ENCODE measurements at places on chromosomes 2 and 18.

DNA sequence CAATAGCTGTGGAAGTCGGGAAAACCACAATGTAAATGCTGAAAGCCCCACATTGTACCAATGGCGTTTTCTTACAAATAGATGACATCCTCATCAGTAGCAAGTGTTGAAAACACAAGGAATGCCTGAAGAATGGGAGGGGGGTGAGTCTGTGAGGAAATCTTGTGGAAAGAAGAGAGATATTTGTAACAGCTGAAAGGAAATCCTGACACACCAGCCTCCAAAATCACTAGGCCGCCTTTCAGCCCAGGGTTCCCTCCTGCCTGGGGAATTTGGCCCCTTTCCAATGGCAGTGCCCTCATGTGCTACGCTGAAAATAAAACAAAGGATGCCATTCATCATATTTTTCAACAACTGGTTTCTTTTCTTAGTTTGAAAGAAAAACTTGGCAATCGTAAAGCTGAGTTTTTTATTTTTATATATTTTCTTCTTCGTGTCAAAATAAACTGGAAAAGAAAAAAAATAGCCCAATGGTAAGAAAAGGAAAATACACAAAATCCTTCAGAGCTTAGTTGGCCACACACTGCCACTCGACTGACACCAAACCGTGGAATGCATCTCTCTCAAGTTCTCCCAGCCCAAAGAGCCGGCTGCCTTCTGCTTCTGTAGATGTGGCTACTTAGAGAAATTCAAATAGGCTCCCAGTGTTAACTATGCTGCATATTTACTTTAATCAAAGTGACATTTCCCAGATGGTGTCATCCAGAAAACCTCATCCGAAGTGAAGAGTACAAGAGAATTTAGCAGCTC lies 52.0 kb downstream of the FTCDNL1 start:
- no peak for DNase-seq

- DNase-seq = no peak
Observed at GRCh38 chr2:182426082-182426917, 536 bp downstream of the PDE1A start.

DNA sequence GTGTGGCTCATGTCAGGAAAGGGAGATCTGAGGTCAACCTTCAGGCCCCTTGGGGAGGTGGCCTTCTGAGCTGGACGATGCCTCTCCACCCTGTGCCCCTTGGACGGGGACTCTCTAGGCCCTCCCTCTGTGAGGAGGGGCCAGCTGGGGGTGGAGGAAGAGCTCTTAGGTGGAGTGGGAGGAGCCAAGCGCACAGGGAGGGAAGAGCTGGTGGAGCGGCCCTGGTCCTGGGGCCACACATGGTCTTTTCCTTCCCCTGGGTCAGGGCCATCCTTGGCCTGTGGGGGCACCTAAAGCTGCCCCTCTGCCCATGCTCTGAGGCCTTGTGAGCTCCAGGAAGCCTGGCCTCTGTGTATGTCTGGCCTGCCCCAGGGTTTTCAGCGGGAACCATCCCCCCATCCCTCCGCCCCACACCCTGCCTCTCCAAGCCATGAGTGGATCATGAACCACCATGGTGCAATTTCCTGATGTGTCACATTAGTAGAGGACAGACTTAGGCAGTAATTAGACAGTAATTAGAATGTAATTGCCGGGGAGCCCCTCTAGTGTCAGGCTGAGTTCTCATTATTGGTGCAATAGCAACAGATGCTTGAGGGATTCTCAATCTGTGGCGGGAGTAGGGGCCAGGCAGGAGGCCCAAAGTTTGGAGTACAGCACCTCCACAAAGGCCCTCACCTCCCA lies 63.0 kb downstream of the GLI2 start:
- no peak for DNase-seq

GRCh38 chr2:189933041-189933440 lies 129.5 kb downstream of the MSTN start:
- DNase-seq = no peak

DNA sequence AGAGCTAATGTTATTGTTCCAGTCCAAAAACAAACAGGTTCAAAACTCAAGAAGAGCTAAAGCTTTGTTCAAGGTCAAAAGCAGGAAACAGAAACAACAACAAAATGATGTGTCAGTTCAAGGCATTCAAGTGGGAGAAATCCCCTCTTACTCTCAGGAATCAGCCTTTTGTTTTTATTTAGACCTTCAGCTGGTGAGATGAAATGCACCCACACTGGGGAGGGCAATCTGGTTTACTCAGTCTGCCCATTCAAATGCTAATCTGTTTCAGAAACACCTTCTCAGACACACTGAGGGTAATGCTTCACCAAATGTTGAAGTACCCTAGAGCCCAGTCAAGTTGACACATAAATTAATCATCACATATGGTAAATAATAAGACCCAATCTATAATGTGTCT lies 150.6 kb downstream of the TMX3 start:
- no peak for DNase-seq

DNA sequence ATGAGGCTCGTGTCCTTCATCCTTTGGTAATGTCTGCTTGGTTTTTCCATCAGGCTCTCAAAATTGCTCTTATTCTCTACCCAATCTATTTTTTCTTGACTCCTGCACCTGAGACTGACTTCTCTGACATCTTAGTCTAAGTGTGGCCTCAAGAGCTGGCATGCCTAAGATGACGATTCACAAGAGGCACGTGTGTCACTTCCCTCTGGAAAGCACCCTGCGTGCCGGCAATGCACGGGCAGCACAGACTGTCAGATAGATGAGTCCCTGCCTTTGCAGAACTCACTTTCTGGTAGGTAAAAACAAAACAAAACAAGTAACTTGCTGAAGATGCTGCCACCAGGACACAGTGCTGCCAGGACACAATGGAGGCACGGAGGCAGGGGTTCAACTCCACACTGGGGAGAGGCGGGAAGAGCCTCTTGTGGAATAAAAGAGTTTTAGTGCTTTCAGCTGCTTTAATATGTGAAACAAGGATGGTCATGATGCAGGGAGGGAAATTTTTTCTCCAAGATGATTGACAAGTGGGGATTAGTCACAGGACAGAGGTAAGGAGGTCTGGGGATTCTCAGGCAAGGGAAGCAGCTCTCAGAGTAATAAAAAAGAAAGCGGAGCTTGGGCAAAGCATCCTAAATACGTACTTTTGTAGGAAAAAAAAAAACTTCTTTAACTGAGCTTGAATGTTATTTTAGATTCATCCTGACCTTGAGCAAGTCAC lies 27.3 kb downstream of the CYB5A start:
- DNase-seq = no peak

DNA sequence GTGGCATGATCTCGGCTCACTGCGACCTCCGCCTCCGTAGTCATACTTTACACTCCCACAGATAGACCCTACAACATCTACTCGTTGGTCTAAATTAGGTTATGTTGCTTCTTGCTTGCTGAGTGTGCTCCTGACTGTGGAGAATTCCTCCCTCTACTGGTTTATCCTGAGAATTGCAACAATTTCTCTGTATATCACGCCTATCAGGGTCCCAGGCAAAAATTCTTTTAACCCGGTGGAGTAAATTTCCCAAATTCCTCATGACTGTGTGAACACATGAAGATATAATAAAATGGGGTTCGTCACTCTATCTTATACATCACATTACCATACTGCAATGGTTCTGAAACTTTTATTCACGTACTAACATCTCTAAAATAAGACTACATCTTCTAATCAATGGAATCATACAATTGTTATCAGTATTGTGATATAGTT lies 156.7 kb downstream of the EVA1A start:
- DNase-seq = no peak

- no peak for DNase-seq
Observed at GRCh38 chr18:4060427-4061281, 394.5 kb downstream of the DLGAP1 start.

- no peak for DNase-seq
Observed at GRCh38 chr2:160459538-160460332, 33.9 kb downstream of the RBMS1 start.

- DNase-seq = no peak
Observed at GRCh38 chr2:196486146-196486545, 153.4 kb upstream of the CCDC150 start.

DNA sequence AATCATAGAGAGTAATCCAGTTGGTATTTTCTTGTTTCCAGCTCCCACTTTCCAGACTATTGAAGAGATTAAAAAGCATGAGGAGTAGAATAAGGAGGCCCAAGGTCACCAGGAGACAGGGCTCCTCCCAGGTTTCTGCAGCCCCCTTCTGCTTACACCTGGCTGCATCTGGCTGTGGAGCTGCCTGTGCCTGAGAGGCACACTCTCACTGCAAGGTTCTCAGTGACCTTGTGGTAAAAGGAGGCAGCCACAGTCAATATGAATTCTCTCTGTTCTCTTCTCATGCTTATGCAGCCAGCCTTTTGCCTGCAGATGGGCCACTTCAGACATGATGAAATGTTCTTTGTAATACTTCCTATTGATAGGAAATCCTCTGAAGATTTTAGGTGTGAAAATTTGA lies 233.7 kb downstream of the MYO3B start:
- no peak for DNase-seq

- no peak for DNase-seq
Observed at GRCh38 chr2:84717302-84717701, 163.6 kb downstream of the TRABD2A start.

DNA sequence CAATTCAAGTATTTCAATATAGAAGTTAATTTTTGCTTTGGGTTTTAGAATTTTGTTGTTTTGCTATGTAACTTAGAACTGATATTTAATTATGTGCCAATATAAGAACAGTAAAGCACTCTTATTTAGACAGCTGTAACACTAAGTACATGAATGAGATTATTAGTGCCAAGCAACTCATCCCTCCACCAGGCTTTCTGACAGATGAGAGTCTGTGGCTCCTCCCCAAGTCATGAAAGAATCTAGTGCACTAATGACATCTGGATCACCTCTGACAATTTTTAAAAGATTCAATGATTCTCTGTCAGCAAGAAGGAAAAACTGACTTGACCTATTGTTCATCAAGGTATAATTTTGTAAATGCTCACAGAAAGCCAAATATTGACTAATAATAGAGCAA lies 67.8 kb downstream of the TMEFF2 start:
- DNase-seq = no peak

- no peak for DNase-seq
Observed at GRCh38 chr2:51258301-51258700, 226.4 kb upstream of the NRXN1 start.

- DNase-seq = no peak
Observed at GRCh38 chr2:96158554-96158940, 13.3 kb upstream of the DUSP2 start.

- DNase-seq = no peak
Observed at GRCh38 chr2:39368846-39369245, 68.2 kb downstream of the MAP4K3 start.

GRCh38 chr2:5385596-5385995 lies 306.6 kb upstream of the SOX11 start:
- no peak for DNase-seq

DNA sequence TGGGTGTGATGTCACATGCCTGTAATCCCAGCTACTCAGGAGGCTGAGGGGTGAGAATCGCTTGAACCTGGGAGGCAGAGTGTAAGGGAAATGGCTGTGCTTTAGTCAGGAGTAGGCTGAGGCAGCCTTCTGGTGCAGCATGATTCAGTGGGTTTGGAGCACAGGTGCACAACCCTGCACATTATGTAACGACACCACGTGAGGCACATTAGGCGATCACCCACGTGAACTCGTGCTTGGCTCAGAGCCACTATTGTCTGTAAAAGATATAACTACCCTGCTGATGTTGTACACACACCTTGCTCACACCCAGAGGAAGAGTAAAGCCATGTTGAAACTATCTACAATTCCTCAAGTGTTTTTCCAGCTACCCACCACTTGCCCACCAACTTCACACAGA lies 54.8 kb upstream of the ZC3H15 start:
- DNase-seq = no peak

DNA sequence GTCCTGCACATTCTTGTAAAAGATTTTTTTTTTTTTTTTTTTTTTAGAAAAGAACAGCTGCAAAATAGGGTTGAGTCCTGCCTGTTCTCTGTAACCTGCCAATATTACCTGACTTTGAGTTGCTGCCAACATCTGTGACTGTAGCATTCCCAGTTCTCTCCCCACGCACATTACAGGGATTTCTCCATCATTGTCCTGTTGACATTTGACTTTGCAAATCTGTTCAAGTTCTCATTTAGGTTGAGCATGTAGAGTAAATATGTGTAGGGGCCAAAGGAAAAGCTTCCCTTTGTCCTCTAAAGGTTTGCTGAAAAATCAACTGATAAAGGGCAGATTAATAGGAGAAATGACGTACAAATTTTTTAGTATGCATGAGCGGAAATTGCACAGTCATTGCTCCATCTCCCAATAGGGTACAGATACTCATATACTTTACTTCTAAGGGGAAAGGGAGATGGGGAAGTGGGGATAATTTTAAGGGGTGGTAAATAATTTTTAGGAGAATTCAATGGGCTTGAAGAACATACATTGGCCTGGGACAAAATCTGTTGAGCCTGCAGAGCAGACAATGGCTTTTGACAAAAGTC lies 385.5 kb downstream of the PIK3C3 start:
- DNase-seq = no peak

- DNase-seq = no peak
Observed at GRCh38 chr2:10234013-10234306, 68.7 kb upstream of the HPCAL1 start.

DNA sequence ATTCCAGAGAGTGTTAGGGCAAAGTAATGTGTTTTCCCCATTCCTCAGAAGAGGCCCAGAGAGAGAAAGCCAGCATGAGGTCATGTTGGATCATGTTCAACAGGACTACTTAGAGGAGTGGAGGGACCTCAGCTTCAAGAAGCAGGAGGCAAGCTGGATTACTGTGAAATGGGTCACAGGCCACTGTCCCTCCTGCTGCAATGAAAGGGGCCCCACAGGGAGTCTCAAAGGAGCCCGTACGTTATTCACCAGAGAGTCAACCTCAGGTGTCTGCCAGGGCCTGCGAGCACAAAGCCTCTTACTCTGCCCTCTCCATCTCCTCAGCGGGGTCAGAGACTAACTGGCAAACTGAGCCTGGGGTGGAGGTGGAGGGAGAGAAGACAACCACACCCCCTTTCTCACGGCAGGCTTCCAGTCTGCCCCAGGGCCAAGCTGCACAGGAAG lies 27.2 kb upstream of the ACYP2 start:
- no peak for DNase-seq

DNA sequence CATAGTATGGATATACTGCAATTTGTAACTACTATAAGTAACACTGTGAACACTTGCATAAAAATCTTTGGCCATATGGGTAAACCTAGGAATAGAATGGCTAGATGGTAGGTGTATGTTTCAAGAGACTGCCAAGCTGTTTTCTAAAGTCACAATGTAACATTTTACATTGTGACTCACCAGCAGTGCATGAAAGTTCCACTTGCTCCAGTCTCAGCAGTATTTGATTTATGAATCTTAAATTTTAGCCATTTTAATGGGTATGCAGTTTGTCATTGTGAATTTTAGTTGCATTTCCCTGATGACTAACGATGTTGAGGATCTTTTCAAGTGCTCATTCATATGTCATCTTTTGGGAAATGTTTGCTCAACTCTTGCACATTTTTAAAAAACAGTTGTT lies 86.1 kb downstream of the FARSB start:
- no peak for DNase-seq

DNA sequence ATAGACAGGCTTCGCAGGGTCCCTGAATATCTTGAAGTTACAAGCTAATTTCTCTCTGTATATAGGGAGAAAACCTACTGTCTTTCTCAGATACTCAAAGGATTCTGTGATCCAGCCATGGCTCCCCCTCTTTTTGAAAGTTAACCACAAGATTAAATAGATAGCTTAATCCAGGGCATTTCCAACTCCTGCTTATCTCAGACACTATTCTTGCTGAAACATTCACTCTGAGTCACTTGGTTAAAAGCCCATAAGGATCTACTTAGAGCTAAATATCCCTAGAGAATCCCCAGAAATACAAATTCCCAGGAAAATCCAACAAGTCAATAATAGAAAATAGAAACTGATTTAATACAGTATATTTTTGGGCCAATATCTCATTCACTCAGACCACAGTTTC lies 179.1 kb upstream of the LYPD1 start:
- no peak for DNase-seq

Data from stimulated activated CD4-positive, alpha-beta T cell treated with anti-CD3 and anti-CD28 coated beads, Interleukin-4, amount 100 ng/mL, for 24 hours (primary cell).